Amniotic stem cell (primary cell): ENCODE measurements at places on chromosomes 4 and X.

DNA sequence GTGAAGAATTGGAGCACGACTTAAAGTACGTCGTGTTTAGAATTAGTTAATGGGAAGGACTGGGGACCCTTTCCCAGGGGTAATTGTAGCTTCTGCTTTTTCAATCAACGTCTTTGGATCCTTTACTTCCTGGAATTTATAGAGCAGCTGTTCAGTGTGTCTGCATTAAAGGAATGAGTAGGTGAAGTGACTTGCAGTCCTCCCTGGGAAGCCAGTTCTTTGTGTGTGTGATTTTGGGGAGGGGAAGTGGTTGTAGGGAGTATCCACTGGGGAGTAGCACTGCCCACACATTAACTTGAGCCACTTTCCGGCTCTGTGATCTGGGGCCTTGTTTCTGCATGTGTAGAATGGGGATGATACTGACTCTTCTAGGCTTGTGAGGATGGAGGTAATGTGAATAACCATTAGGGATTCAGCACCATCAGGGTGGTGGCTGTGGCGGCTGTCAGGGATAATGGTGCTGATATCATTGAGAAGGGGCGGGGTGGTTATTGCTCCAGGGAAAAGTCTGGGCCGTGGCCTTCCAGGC is 54.7 kb downstream of the TMEM131L start:
- DNase-seq, result no peak

DNA sequence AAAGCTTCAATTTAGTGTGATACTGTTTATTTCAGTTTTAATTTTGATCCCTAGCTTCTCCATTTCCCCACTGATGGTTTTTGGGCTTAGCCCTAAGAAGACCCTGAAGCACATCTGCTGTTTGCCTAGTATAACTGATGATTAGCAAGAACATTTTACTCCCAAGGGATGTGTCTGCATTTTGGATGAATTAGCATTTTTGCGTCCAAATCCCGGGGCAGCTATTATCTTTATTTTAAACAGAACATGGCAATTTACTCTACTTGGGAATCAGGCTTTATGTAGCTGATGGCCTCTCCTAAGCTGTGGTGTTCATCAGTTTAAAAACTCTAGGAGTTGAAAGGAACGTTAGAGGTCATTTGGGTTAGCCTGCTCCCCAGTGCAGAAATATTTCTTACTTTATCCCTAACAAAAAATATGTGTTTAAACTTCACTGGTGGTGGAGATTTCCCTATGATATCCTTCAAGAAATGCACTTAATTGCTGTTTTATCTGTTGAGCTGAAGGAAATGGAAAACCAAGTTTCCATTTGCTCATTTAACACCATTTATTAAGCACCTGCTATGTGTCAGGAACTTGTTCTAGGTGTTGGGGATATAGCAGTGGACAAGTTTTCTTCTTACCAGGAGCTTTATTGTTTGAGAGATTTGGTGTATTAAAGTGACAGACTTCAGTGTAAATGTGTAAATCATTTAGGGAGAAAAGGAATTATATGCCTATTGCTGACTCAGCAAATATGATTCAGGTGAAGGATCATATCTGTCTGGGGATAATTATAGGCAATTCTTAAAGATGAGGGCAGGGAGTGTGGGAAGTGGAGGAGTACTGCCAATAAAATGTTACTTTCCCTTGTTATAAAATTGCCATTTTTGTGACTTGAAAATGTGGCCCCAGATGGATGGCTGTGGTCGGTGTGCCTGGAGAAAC is 3.4 kb downstream of the SEPTIN11 start:
- DNase-seq, result no peak

DNA sequence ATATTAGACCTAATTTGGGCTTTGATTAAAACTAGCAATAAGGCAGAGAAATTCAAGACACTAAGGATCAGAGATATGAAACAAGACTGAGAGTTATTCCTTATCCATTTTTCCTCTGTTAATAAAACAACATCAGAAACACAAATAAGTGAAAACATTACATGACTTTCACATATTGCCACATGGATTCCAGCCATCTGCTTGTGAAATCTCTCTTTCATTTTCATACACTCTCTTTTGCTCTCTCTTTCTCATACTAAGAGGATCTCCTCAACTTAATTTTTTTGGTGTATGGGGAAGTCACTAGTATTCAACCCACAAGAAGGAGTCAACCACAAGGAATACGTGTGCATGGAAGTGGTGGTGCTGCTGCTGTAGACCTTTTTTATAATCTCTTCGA is 183.0 kb downstream of the LDB2 start:
- no peak for DNase-seq

- DNase-seq, result no peak
Observed at GRCh38 chrX:112759966-112760365, 80.2 kb upstream of the LHFPL1 start.

DNA sequence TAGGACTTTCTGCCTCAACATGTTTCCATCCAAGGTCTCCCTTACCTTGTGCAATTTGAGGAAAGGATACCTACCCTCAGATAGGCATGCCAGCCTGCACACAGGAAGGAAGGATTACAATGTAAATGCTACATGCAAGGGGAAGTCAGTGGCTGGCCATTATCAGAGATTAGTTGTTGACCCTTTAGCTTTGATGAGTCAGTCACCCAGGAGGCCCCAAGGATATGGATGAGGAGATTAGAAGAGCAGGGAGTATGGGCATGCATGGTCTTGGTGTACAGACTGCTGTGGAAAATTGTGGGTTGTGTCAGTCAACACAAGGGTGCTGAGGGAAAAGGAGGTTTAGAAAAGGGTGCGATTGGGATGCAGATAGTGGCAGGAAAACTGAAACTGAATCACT is 92.0 kb downstream of the GUCY2F start:
- no peak for DNase-seq

GRCh38 chrX:48903290-48903689 is 5.6 kb downstream of the PQBP1 start:
- no peak for DNase-seq

DNA sequence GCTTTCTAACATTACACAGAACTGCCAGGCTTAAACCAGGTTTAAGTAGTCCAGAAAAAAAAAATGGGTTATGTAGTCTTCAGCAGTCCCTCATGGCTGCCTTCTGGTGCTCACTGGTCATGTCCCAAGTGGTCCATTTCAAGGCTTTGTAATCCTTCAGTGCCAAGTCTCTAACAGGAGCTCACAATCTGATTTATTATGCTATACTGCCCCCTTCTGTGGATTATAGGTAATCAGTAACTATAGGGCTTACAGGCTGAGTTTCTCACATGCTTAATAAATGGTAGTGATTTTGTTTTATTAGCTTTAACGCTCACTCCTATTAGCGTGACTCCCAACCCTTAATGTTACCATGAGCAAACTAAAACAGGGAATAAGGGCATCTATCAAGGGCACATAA is 92.5 kb upstream of the EDA2R start:
- DNase-seq, result peak; percentile 28

DNA sequence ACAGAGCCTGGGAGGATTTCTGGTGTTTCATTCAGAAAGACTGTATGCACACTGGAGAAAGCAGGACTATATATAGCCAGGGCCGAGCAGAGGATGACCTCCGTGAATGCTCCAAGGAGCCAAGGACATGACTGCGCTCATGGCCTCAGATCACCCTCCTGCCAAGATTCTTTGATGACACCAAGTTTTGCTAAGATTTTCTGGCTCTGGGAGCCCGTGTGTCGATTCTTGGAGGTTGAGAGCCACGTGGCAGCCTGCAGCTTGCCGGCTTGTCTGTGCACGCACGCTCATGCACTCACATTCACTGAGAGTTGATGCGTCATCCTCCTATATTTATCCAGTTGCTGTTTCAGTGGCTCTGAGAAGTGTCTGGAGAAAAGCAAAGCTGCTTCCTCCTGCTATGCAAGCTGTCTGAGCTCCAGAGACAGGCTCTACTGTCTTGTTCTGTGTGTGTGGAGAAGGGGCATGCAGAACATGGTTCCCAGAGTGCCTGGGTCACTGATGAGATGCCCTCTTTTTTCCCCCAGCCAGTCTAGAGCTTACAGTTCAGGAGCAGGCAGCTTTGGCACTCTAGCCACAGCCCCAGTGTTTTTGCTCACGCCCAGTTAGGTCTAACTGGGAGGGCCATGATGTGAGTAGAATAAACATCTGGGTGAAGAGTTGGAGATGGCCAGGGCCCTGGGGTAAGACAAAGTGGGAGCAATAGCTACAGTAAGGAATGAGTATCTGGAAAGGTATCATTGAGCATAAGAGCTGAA is 64.9 kb upstream of the SCOC start:
- DNase-seq, result peak; percentile 50
